ENCODE measurements at places on chromosomes 2 and 18.

DNA sequence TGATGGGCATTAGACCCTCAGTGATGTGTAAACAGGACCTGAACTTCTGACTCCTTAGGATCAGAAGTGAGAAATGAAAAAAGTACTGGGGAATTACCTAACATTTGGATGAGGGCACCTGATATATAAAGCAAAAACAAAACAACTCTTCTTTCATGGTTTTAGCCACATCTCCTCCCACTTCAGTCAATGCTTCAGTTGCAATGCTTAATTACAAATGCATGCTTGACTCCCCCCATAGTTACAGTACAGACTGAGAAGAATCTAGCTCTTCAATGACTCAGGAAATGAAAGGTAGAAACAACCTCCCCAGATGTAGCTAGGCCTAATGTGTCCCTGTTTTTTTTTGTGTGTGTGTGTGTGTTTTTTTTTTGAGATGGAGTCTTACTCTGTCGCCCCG lies 276.8 kb upstream of the POU3F3 start:
- no peak for DNase-seq

GRCh38 chr2:158837645-158838044 lies 42.5 kb downstream of the DAPL1 start:
- no peak for DNase-seq

- DNase-seq: no peak
These were observed 93.4 kb upstream of the TLK1 start for GRCh38 chr2:171253900-171254650.

DNA sequence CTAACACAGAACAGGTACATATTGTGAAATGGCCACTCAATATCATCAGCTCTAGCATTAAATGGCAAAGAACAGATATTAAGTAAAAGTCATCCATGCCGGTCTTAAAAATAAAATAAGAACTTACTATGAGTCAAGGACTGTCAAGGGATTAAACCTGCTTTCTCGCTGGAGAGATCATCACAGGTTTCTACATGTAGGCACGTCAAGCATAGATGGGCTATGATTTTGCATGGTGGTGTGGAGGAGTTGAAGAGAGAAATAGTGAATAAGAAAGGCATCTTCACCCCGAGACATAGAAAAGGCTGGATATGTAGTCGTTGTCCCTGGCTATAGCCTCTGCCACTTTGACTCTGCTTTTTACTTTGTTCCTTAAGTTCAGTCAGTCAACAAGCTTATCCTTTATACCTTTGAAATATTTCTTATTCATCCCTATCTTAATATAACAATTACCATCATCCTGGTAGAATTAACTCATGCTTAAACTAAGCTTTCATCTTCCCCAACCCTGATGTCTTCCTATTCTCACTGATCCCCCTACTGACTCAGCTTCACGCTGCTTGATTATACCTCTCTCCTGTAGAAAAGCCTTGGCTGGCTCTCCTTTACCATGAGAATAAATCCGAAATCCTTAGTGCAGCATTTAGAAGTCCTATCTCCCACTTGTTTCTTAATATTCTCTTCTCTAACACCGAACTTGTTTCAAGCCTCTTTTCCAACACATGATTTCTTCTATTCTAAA lies 42.5 kb downstream of the DSC3 start:
- DNase-seq: no peak

- peak; percentile 17 for DNase-seq
These were observed 64.9 kb upstream of the OTOS start for GRCh38 chr2:240205348-240205747.

GRCh38 chr2:66134138-66134701 lies 300.7 kb upstream of the MEIS1 start:
- no peak for DNase-seq

- no peak for DNase-seq
These were observed 318.0 kb downstream of the CELF4 start for GRCh38 chr18:37247497-37248161.

DNA sequence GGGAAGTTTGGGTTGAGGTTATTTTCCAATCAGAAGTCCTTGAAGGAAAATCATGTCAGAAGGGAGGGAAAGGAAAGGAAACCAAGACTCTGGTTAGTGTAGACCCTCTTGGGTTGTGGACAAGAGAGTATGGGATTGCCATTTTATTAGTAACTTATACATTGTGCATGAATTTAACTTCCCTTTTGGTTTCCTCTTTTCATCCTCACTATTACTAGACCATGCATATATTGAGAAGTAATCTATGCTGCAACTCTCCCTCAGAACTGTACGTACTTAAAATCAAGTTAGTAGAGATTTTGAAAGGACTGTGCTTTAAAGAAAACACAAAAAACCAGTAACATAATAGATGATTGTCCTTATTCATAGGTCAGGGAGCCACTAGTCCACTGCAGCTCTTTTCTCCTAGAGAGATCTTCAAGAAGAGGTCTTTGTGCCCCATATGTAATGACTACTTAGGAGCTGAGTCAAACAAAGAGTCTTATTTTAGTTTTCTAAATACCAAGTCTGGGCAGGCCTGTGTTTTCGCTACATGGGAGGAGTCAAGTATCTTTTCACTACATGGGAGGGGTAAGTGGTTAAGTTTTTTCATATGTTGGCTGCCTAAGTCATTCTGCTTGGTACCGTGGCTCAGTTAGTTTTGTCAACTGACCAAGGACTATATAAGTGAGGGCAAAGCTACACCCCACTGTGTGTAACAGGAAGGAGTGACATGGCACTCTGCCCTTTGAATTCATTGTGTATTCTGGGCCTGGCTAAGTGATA lies 25.2 kb upstream of the FAM117B start:
- no peak for DNase-seq

- no peak for DNase-seq
These were observed 165.8 kb downstream of the FBXO15 start for GRCh38 chr18:73981796-73982195.

DNA sequence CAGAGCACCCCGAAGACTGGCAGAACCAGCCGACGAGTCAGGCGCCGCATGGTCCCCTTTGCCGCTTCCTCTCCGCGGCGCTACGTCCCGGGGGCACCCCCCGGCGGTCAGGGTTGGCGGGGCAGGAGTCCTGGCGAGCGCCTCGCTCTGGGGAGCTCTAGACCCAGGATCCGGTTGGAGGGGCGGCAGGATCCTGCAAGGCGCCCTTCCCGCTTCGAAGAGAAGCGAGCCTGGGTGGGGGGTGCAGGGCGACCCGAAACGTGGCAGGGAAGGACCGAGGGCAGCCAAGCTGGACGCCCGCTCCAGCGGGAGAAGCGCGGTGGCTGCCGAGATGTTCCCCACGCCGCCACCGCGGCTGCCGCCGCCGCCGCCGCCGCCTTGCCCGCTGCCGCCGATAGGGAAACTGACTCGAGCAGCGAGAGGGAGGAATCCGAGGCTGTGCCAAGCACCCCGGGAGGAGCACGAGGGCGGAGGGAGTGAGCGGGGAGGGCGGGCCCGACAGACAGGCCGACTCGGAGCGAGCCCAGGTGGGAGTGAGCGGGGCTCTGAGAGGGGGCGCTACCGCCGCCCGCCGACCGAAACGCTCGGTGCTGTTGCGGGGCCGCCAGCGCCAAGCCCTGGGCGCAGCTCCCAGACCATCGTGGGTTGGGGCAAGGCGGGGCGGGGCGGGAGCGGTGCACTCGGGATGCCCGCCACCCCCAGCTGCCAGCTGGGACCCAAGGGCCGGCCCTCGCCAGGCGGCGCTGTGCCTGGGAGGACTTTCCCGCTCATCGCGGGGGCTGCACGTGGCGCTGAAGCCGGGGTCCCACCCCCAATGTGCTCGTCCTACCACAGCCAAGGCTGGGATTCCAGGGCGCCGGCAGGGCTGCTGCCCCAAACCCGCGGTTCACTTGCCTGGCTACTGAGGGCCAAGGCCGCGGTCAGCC lies at the start of gene GALNT14:
TSS of gene GALNT14 (minus strand) at position 404 of the 926 bp plus-strand sequence. CDS start at position 50, 354 bp downstream.
- no peak for DNase-seq

Data from GM04504 (cell line).